ENCODE measurements at places on chromosomes 3 and 15.
A peak's percentile ranks its signal among the peaks of the same experiment; 100 is the strongest.

- no peak for DNase-seq
Observed at GRCh38 chr3:70386846-70387245, 74.4 kb upstream of the MDFIC2 start.

- DNase-seq: no peak
Observed at GRCh38 chr3:128155616-128156360, 2.5 kb downstream of the EEFSEC start.

DNA sequence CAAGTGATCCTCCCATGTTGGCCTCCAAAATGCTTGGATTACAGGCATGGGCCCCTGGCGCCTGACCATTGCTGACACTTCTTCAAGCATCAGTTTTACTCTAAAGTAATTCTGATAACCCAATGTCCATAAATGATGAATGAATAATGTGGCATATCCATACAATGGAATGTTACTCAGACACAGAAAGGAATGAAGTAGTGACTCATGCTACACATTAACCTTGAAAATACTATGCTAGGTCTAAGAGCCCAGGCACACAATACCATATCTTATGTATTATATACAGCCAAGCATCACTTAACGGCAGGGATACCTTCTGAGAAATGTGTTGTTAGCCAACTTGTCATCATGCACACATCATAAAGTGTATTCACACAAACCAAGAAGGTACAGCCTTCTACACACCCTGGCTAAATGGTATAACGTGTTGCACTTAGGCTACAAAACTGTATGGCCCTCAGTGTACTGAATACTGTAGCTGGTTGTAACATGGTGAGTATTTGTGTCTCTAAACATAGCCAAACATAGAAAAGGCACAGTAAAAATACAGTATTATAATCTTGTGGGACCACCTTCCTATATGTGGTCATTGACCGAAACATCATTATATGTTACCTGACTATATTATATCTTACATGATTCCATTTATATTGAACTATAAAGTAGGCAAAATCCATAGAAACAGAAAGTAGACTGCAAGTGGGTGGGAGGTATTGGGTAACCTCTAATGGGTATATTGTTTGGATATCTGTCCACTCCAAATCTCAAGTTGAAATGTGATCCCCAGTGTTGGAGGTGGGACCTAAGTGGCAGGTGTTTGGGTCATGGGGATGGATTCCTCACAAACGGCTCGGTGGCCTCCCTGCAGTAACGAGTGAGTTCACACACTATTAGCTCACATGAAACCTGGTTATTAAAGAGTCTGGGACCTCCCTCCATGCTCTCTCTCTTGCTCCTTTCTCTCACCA, 31.4 kb downstream of the MKRN2 start:
- no peak for DNase-seq

DNA sequence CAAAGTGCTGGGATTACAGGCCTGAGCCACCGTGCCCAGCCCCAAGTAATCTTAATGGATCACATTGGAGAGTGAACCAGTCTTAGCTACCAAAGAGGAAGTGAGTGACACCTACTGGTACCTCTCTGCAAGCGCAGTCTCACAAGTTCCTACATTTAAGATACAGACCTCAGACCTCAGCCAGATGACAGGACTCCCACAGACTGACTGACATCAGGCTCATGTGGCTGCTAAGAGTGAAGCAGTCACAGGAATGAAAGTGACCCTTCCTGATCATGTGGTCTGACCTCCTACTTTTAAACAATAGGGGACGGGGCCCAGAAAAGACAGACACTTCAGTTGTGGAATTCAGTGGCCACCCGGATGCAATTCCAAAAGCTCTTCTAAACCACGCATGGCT, 36.3 kb upstream of the GNB5 start:
- peak; percentile 60 for DNase-seq

GRCh38 chr3:25604107-25604805, 60.5 kb downstream of the TOP2B start:
- DNase-seq: no peak
